Activated T-cell treated with anti-CD3 and anti-CD28 coated beads, Interleukin-2, amount 50 U/mL, for 72 hours (primary cell): ENCODE measurements at places on chromosomes 2 and 18. TPM values are rescaled to one million over a fixed set of nuclear protein-coding genes. Genes with fewer than 3 reads are reported as not detected.

GRCh38 chr2:6186332-6187151 lies 494.4 kb downstream of the SOX11 start:
- no peaks in the 10 kb centered on the region for H3K4me1 ChIP-seq
- no peaks in the 10 kb centered on the region for H3K36me3 ChIP-seq
- no peak overlapping the region for H3K27ac ChIP-seq

DNA sequence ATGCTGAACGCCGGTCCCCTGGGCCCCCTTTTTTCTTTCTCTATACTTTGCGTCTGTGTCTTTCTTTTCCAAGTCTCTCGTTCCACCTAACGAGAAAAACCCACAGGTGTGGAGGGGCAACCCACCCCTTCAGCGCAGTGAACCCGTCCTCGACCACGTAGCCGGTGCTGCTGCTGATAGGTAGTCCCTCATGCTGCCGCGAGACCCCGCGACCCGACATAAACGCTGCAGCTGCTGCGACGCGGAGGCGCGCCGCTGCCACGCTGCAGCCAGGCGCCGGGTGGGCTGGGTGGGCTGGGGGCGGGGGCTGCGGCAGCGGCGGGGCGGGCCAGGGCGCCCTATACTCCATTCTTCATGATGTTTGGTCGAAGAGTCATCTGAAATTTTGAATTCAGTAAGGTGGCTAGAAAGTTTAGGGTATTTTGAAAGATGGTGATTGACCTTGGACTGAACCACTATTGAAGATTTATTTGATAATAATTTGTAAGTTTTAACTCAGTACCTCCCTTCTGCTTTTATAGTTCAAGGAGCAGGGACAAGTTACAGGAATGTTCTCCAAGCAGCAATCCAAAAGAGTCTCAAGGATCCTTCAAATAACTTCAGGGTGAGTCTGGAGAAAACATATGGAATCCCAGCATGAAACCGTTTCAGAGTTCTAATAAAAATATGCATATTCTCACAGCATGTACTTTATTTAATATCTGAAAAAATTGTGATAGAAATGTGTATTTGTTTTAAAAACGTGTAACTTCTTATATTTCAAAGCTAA lies 24.1 kb downstream of the CFLAR start:
- no peaks in the 10 kb centered on the region for H3K27me3 ChIP-seq
- peak overlapping the region; percentile 89 for H3K27ac ChIP-seq
- no peak for DNase-seq
- peaks cover 52% of the 10 kb centered on the region for H3K4me1 ChIP-seq
- peaks cover 50% of the 10 kb centered on the region for H3K36me3 ChIP-seq

DNA sequence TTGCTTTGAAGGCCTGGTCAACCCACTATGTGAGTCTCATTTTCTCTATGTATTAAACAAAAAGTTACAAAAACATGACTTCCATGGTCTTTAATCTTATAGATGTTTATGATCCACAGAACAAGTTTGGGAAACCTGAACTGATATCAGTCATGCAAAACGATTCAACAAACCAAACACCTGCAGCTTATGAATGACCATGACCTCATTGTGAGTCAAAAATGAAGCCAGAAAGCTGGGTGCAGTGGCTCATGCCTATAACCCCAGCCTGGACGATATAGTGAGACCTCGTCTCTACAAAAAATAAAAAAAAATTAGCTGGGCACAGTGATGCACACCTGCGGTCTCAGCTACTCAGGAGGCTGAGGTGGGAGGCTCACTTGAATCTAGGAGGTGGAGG lies 270.4 kb upstream of the CCDC68 start:
- no peaks in the 10 kb centered on the region for H3K27me3 ChIP-seq
- no peaks in the 10 kb centered on the region for H3K36me3 ChIP-seq
- no peak overlapping the region for H3K4me3 ChIP-seq
- DNase-seq = no peak
- no peaks in the 10 kb centered on the region for H3K4me1 ChIP-seq
- H3K27ac ChIP-seq = no peak overlapping the region

CLHC1 gene
- 12.3 TPM for total RNA-seq

GCG gene
- total RNA-seq = not detected

DNA sequence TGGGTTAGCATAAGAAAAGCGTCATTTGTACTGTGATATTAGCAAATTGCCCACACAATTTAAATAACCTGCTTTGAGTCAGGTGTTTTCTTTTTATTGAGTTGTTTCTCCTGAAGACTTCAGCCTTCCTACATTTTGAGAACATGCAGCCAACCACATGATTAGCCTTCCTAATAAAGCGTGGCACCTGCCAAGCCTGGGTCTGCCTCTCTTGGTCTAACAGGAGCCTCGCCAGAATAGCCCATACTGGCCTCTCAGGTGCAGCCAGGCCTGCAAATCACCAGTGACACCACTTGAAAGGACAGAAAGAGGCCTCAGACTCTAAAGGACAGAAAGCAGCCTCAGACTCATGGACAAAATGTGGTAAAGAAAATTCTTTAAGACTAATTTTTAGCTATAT lies 653.8 kb downstream of the BCL11A start:
- H3K27ac ChIP-seq = no peak overlapping the region
- no peak for DNase-seq
- H3K27me3 ChIP-seq = no peaks in the 10 kb centered on the region
- peaks cover 5% of the 10 kb centered on the region for H3K4me1 ChIP-seq
- H3K36me3 ChIP-seq = peaks cover 2% of the 10 kb centered on the region

CTLA4 gene
- total RNA-seq = 254 TPM

GRCh38 chr2:237904831-237905599 lies 45.6 kb downstream of the RAMP1 start:
- peak overlapping the region; percentile 41 for H3K27ac ChIP-seq
- DNase-seq = peak; percentile 26
- H3K27me3 ChIP-seq = no peaks in the 10 kb centered on the region
- peaks cover 7% of the 10 kb centered on the region for H3K36me3 ChIP-seq

DNA sequence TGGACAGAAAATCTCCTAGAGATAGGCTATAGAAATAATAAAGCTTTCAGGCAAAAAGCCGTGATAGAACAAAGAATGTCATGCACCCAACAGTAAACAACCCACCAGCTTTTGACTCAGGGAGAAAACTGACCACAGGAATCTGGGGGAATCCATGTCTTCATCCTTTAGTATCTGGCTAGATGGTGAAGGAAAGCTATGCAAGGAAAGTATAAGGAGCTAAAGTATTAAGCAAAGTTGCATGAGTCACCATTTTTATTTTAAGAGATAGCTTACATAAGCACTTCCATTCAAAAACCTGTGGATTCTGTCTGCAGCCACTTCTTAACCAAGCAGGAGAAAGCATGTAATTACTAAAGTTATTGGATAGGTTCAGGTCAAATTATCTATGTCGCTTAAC lies 363.8 kb downstream of the LRP1B start:
- no peaks in the 10 kb centered on the region for H3K36me3 ChIP-seq
- no peaks in the 10 kb centered on the region for H3K27me3 ChIP-seq
- no peak overlapping the region for H3K27ac ChIP-seq
- no peaks in the 10 kb centered on the region for H3K4me1 ChIP-seq

DNA sequence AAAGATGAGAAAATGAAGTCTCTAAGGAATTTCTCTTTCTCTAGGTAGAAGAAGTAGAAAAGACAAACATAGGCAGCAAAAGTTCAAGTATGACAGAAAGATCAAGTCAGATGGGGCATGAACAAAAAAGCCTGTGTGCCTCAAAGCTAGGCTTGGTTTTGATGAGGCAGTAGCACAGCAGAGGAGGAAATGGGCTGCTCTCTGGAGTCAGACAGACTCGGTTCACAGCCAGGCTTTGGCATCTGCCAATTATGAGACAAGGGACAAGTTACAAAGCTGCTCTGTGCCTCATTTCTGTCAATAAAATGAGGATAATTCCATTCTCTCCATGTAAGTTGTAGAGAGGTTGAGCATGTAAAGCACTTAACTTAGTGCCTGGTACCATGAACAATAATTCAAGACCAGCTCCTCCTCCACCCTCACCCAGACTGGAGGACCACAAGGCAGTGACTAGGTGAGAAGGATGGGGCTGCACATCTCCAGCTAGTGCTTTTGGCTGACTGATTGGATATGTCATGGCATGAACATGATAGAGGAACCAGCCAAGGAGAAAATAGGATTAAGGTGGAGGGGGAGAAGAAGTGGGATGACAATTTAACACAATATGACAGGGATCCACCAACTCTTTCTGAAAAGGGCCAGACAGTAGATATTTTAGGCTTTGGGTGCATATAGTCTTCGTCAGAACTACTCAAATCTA lies 84.6 kb downstream of the TMEM163 start:
- peaks cover 6% of the 10 kb centered on the region for H3K4me1 ChIP-seq
- no peak overlapping the region for H3K4me3 ChIP-seq
- DNase-seq = no peak
- H3K36me3 ChIP-seq = no peaks in the 10 kb centered on the region
- H3K27ac ChIP-seq = no peak overlapping the region

GRCh38 chr18:54830260-54830659 lies 2.0 kb downstream of the RAB27B start:
- peaks cover 18% of the 10 kb centered on the region for H3K27me3 ChIP-seq
- peaks cover 38% of the 10 kb centered on the region for H3K4me1 ChIP-seq
- peaks cover 6% of the 10 kb centered on the region for H3K36me3 ChIP-seq
- H3K27ac ChIP-seq = no peak overlapping the region

GRCh38 chr18:48990481-48991318 lies 39.9 kb upstream of the SMAD7 start:
- H3K27ac ChIP-seq = no peak overlapping the region
- H3K4me1 ChIP-seq = no peaks in the 10 kb centered on the region
- H3K4me3 ChIP-seq = no peak overlapping the region
- H3K27me3 ChIP-seq = peaks cover 10% of the 10 kb centered on the region

DAW1 gene
- total RNA-seq = not detected

MAP3K19 gene
- total RNA-seq = not detected

DNA sequence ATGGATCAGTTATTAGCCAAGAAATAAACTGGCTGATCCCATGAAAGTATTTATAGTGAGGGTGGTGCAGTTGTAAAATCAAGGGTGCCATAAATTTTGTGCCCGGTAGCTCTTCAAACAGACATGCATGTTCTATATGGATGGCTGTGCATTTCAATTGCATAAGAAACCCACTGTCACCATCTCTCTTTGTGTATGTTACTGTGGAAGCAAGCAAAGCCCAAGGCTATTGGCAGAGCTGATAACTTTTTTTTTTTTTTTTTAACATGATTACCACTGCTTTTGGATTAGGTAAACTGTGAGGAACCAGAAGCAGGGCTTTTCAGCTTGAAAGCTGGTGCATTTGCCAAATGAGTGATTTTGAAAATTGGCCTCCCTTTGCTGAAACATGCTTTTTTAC lies 332.6 kb downstream of the SOX11 start:
- no peaks in the 10 kb centered on the region for H3K27me3 ChIP-seq
- H3K4me3 ChIP-seq = no peak overlapping the region
- H3K4me1 ChIP-seq = no peaks in the 10 kb centered on the region
- no peak overlapping the region for H3K27ac ChIP-seq
- no peak for DNase-seq
- H3K36me3 ChIP-seq = no peaks in the 10 kb centered on the region

DNA sequence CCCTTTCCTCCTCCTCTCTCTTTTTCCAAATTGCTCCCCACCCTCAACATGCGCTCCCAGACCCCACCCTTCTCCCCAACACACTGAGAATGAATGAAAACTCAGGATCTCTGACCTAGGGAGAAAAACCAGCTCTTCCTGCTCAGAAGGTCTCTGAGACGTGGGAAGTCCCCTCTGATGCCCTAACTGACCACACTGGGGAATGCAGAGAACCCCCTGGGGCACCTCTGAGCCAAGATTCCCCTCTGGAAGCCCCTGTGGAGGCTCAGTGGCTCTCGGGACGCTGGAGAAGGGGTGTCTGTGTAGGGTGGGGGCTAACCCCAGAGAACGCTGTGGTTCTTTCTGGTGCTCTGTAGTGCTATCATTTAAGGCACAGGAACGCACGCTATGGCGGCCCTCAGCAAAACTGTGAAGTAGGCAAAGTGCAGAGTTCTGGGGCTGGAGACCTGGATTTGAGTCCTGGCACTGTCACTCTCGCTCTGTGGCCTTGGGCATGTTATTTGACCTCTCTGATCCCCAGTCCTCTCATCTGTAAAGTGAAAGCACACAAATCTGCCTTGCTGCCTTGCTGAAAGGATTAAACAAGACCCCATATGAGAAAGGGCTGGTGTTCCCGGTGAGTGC lies 17.1 kb downstream of the ATOH8 start:
- H3K4me3 ChIP-seq = no peak overlapping the region
- no peak overlapping the region for H3K27ac ChIP-seq
- no peaks in the 10 kb centered on the region for H3K36me3 ChIP-seq
- peaks cover 30% of the 10 kb centered on the region for H3K27me3 ChIP-seq

DNA sequence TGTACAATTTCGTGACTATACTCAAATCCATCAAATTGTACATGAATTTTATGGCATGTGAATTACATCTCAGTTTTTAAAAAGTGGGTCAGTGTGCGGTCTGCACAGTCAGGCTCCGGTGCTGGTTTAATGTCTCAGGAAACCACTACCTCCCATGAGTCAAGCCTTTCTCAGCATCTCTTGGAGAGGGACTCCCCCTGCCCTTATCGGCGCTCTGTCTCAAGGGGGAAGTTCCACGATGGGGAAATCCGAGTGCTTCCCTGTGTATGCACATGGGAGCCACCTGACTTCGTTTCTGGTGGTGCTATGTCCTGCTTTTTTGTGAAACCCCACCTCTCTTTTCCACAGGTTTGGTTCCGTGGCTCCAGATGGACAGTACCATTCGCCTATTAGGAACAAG lies 72.5 kb downstream of the ACOXL start:
- peaks cover 75% of the 10 kb centered on the region for H3K27me3 ChIP-seq
- H3K36me3 ChIP-seq = peaks cover 2% of the 10 kb centered on the region
- H3K4me1 ChIP-seq = peaks cover 28% of the 10 kb centered on the region
- no peak overlapping the region for H3K27ac ChIP-seq
- peak overlapping the region; percentile 20 for H3K4me3 ChIP-seq
- DNase-seq = peak; percentile 65

DNA sequence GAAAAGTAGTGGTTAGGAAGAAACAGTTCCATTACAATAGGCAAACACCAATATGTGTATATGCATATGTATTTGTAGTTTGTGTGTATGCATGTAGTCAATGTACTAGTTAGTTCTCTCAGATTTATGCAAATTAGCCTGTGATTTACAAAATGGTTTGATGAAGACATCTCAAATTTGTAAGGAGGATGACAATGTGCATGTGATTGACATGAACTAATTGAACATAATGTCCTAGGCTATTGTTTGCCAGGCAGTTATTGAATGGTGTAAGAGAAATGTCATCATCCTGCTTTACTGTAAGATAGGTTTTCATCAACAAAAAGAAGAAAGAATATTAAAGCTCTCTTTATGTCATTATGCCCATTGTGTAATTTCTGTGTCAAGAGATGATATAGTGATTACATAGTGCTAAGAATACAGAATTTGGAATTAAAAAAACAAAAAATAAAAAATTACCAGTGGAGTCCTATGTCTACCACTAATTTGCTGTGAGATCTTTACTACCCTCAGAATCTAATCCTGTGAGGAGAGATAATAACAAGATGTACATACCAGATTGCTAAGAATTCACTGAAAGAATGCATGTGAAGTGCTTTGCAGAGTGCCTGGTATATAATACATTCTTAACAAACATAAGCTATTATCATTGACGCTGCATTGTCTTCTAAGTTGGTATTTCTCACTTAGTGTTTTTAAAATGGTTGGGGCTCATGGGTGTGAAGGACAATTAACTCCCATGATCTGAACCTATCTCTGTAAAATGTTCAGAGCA lies 258.0 kb downstream of the CPS1 start:
- DNase-seq = no peak
- H3K4me1 ChIP-seq = no peaks in the 10 kb centered on the region
- no peaks in the 10 kb centered on the region for H3K27me3 ChIP-seq
- H3K36me3 ChIP-seq = no peaks in the 10 kb centered on the region
- H3K27ac ChIP-seq = no peak overlapping the region

GRCh38 chr2:150698016-150698661 lies 210.7 kb upstream of the RND3 start:
- no peak overlapping the region for H3K4me3 ChIP-seq
- no peaks in the 10 kb centered on the region for H3K36me3 ChIP-seq
- H3K27ac ChIP-seq = no peak overlapping the region
- H3K4me1 ChIP-seq = no peaks in the 10 kb centered on the region
- no peaks in the 10 kb centered on the region for H3K27me3 ChIP-seq

TUBA3E gene
- total RNA-seq = not detected

CTAGE1 gene
- not detected for total RNA-seq
